ENCODE measurements at places on chromosomes 3 and 15.

GRCh38 chr3:126117786-126118185 is 33.9 kb upstream of the SLC41A3 start:
- DNase-seq = no peak

GRCh38 chr3:67381667-67382272 is 272.6 kb downstream of the SUCLG2 start:
- peak; percentile 30 for DNase-seq

DNA sequence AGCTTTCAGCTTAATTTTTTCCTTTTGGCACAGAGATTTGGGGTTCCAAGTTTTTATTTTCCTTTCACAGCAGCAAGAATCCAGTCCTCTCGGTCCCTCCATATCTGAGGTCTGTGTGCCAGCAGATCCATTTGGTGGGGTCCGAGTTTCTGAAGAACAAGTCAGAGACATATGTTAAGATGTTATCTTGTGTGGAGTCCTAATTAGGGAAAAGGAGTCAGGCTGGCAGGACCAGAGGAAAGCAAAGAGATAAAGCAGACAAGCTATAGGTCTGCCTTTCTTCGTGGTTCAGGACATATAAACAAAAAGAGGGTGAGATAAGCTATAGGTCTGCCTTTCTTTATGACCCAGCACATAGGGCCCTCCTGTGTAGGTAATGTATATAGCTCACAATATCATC is 54.9 kb downstream of the TMED3 start:
- no peak for DNase-seq

GRCh38 chr3:138470687-138471086 is 36.3 kb downstream of the ESYT3 start:
- DNase-seq = no peak

GRCh38 chr3:51379746-51380455 is 5.2 kb upstream of the MANF start:
- DNase-seq = no peak

DNA sequence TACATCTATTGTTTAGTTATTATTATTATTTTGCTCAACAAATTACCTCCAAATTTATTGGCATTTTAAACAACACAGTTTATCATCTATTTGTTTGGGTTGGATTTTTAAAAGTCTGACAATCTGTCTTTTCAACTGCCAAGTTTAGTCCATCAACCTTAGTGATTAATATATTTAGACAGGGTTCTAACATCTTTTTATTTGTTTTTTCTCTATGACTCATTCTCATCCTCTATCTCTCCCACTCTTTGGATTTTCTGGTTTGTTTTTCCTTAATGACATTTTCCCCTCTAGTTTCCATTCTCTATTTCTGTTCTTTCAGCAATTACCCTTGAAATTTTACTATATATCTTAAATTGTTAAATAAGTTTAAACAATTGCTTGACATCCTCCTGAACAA is 41.9 kb downstream of the EMC4 start:
- DNase-seq = no peak

DNA sequence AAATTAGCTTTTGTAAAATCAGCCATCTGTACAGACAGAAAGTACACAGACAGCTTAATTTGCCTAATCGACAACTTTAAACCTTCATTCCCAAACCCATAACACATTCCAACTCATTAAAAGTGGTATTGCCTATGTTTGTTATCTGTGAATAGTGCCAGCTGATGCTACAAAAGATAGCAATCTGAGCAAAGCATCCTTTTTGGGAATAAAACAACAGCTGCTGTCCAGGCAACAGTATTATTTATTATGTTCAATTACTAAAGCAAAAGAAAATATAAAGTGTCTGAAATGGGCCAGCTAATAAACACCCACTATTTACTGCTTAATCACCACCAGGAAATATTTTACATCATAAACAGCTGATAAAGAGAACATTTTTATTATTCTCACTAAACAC is 134.8 kb upstream of the ABI3BP start:
- no peak for DNase-seq

DNA sequence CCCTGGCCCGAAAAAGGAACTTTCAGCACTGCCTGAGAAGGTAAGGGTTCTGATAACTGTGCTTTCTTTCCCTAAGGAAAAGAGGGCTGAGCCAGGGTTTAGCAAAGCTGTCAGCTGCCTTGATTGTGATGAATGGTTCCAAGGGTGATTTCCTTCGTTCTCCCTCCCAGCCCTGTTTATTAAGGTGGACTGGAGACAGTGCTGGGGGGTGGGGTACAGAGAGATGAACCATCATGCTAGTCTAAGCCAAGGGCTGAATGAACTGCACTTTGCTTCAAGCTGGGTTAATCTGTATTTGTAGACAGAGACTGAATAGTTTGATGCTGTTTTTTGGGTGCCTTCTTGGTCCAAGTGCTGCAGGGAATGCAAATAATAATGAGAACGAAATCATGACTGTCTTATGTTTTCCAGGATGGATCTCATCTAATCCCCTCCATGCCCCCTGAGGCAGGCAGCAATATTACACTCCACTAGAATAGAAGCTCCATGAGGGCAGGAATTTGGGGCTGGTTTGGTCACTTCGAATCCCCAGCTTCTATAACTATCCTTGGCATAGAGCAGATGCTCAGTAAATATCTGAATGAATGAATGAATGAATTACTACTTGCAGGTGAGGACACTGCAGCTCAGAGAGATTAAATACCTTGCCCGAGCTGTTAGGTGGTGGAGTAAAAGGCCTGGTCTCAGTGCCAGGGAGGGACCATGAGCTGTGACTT is 10.9 kb downstream of the PXYLP1 start:
- no peak for DNase-seq

GRCh38 chr3:14188041-14188754 is 9.6 kb downstream of the LSM3 start:
- DNase-seq = no peak

GRCh38 chr15:47964229-47964628 is 156.6 kb upstream of the SLC24A5 start:
- no peak for DNase-seq

GRCh38 chr15:58232281-58233065 is 94.3 kb downstream of the AQP9 start:
- DNase-seq = peak; percentile 67

DNA sequence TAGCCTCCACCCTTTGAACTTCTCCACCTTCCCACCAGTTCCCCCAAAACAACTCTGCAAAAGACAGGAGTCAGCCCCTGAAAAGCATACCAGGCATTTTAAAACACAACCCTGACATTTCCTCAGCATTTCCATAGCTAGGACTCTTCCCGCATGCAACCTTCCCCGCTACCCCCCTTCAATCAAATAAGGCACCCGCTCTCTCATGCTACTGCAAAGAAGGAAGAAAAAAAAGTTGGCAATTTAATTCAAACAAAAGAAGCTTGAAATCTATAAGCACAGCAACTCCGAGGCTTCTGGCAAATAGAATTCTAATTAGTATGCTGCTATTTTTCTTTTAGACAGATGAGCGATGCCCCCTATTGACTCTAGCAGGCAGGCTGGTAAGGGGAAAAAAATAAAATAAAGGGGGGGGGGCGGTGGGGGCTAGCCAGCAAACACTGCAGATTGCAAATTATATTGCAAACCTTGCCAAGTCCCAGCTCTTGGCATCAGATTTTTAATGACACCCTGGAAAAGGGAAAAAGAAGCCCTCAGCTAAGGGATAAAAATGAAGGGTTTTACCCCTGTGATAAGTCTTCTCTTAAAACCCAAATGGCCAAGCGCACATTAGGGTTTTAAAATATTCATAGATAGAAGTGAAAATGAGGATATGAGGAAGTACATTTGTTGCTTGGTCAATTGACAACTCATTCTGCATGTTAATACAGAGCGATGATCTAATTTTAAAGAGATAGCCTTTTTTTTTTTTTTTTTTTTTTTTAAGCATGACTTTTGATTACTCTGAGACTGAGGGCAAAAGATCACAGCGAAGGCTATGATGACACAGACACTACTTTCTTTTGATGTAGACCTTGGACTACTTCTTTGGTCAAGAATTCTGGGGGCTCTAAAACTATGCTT is 255.2 kb downstream of the NR2F2 start:
- peak; percentile 85 for DNase-seq

DNA sequence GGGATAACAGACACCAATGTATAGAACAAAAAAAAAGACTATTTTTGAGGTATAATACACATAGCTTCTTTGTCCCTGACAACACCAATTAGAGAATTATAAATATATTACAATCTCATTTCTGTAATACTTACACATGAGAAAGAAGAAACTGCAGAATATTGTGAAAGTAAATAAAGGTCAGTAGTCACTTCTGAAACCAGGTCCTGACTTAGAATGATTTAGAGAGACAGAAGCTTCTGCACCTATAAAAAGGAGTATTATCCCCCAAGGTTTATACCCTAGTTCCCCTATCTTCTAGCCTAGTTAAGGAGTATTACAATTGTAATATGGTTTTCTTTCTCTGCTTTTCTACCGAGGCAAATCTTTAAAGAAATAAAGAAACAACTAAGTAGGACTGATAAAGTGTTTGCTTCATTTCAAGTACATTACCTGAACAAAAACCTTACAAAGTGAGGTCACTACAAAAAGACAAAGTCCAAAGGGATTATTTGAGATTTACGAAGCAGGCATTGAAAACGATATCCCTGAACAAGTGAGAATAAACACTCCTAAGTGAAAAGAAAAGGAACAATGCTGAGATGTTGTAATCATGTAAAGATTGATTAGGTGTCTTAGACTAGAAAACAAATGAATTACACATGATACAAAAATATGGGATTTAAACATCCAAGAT is 103.0 kb downstream of the GBE1 start:
- no peak for DNase-seq

- no peak for DNase-seq
These were observed 115.4 kb downstream of the IGF2BP2 start for GRCh38 chr3:185709251-185709955.

GRCh38 chr15:77402740-77403379 is 17.0 kb downstream of the PEAK1 start:
- peak; percentile 74 for DNase-seq

DNA sequence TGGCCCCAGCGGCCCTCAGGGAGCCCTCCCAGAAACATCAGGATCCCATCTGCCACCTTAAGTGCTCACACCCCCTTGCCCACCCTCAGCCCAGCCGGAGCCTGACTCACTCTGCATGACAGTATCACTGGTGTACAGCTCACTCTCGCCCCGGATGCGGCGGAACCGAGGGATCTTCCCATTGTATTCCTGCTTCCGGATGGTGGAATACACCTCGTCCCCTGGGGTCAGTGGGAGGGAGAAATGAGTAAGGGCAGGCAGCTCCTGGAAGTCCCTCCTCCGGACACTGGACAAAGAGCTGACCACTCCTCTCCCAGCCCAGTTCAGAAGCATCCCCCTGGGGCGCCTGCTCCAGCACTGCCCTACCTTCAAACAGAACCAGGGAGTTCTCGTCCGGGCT is 16.5 kb downstream of the SEMA7A start:
- DNase-seq = no peak

DNA sequence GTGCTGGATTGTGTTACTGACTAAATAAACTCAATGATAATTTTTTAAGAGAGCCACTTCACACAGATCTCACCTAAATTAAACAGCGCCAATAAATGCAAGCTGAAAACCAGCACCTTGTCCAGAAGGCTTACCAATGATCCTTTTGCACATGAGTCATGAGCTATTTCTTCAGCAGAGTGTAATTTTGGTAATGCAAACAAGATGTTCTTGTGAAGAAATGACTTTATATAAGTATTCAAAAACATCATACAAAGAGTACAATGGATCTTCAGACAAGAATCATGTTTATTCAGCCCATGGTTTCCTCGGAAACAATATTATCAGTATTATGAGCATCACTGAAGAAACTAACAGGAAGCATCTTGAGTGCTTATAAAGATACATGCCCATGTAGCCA is 263.8 kb upstream of the UBE2E2 start:
- DNase-seq = no peak

DNA sequence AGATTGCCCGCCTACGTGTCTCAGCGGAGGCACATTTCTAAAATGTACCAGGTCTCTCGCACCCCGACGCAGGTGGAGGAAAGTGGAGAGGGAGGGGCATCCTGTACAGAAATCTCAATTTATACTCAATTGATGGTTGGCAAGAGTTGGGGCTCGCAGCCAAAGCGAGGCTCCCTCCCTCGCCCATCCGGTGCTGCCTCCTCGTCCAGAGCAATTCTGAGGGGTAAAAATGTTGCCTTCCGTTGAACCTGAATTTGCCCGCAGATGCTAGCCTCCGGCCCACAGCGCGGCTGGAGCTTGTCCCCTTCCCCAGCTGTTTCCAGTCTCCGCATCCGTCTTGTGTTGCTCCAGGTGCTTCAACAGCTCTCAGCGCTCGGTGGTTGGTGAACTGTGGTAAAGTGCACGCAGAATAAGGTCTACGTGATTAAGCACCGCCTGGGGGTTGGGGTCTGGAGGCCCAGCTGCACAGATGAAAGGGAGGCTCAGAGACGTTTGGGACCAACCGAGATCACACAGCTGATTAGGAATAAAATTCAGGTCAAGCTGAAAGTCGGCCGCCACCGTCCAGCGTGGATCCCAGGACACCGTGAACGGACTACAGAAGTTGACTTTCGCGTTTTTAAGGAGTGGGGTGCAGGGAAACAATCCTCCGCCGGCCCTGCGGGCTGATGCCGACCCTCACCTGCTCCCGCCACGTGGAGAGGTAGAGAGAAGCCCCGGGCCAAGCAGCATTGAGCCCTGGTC is 846 bp upstream of the POLG start:
- DNase-seq = peak; percentile 2

- peak; percentile 75 for DNase-seq
These were observed 1.7 kb upstream of the IFT57 start for GRCh38 chr3:108223928-108224327.

DNA sequence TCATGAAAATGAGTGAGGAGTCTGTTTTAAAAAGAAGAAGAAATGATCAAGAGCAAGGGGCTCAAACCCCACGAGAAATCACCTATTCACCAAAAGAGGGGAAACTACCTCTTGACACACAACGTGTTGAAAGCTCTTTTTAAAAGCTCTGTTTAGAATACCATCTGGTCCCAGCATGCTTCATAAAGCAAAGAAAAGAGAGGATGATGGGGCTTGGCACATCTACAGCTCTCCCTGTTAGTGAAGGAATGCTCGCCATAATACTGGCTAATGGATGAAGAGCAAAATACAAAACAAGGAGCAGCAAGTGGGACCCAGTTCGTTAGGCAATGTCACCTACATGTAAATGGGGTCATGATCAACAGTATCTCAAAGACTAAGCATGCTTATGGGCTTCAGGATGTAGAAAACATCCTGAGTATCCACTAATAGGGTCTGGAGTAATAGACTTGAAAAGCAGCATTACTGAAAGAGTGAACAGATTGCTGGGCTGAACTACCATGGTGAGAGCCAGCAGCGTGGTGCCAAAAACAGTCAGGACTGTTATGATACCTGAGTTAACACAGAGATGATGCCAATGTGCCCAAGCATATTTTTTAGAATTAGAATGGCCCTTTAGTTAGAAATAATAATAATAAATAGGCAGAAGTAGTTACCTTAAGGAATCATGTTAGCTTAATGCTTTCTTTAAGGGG is 159.7 kb upstream of the POU1F1 start:
- no peak for DNase-seq

DNA sequence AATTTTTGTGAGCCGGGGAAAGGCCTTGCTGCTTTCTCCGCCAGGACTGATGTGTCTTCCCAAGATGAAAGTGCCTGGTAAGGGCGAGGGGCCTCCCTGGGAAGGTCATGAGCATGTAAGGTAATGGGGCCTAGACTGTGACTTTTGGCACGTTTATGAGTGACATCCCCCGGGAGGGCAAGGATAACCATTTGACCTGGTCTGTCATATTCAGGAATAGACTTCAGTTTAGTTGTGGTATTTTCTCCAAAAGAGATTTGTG is 631 bp upstream of the CNBP start:
- peak; percentile 36 for DNase-seq

Data from inflammatory macrophage treated with lipopolysaccharide for 4 hours (primary cell).